ENCODE measurements at places on chromosomes 13 and 19. TPM values are rescaled to one million over a fixed set of nuclear protein-coding genes. Genes with fewer than 3 reads are reported as not detected.

Gene GATAD2A
- 45.6 TPM for polyA plus RNA-seq

Gene KLK4
- polyA plus RNA-seq, result not detected

Gene NTF4
- 4.6 TPM for polyA plus RNA-seq

Gene SLC10A2
- polyA plus RNA-seq, result 0.84 TPM

Gene FPR3
- 0.46 TPM for polyA plus RNA-seq

Gene SOHLH2
- polyA plus RNA-seq, result 3.3 TPM

Gene ZNF540
- polyA plus RNA-seq, result 3.6 TPM

Gene ZNF497
- 4.0 TPM for polyA plus RNA-seq

Gene ADM5
- 1.6 TPM for polyA plus RNA-seq

Gene PSG11
- polyA plus RNA-seq, result not detected

Gene ERVK3-1
- 46.2 TPM for polyA plus RNA-seq

Gene ZSCAN4
- polyA plus RNA-seq, result 0.05 TPM

Gene SYCN
- not detected for polyA plus RNA-seq

Gene ADGRE1
- polyA plus RNA-seq, result 0.14 TPM

Gene OVOL3
- not detected for polyA plus RNA-seq

Gene ZNF541
- 0.21 TPM for polyA plus RNA-seq

Gene PDE4A
- 2.7 TPM for polyA plus RNA-seq

Gene ELAVL3
- 0.43 TPM for polyA plus RNA-seq

Gene MTUS2
- 0.89 TPM for polyA plus RNA-seq

Gene PBX4
- polyA plus RNA-seq, result 3.0 TPM

Gene CYP2B6
- 1.7 TPM for polyA plus RNA-seq

Gene F7
- 4.7 TPM for polyA plus RNA-seq

Gene C19orf81
- 5.0 TPM for polyA plus RNA-seq

Gene ZNF135
- polyA plus RNA-seq, result 23.1 TPM

Gene CEACAM8
- polyA plus RNA-seq, result 0.21 TPM

Gene IGLON5
- polyA plus RNA-seq, result 4.3 TPM

Gene FFAR1
- polyA plus RNA-seq, result 0.57 TPM

Gene MEIOSIN
- not detected for polyA plus RNA-seq

Gene SIGLEC12
- polyA plus RNA-seq, result 0.13 TPM

Gene CGB3
- polyA plus RNA-seq, result not detected

Gene DENND1C
- 37.5 TPM for polyA plus RNA-seq

Gene BLOC1S3
- 13.9 TPM for polyA plus RNA-seq

Gene SIGLEC5
- polyA plus RNA-seq, result 0.22 TPM

Gene SOX21
- polyA plus RNA-seq, result 0.33 TPM

Gene PSG1
- polyA plus RNA-seq, result 0.86 TPM

All from right renal pelvis (tissue), 4 donors.